ENCODE measurements at places on chromosomes 4 and X.
A peak's percentile ranks its signal among the peaks of the same experiment; 100 is the strongest.

GRCh38 chr4:126221717-126222340 lies 907.1 kb downstream of the FAT4 start:
- DNase-seq: no peak

- no peak for DNase-seq
Measured at GRCh38 chrX:49237060-49237459, 1.8 kb downstream of the CCDC22 start.

GRCh38 chr4:3017504-3017903 lies 54.1 kb downstream of the GRK4 start:
- no peak for DNase-seq

DNA sequence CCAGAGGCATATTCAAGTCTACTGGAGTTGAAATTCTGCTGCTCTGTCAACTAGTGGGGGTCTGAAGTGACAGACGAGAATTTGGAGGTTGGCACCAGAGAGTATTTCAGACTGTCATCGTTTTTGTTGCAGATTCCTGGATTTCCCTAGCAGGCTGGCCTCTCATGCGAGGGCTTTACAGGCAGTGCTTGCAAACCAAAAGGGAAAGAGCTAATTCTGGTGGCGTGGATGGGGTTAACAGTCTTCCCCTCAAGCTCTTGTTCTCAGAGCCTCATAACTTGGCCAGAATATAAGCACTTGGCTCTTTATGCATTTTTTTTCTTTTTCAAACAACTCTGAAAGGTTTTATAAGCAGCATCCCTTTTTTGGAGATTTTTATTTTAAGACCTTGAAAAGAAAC lies at the start of gene SPARCL1:
TSS of gene SPARCL1 (minus strand) at position 190 of the 400 bp plus-strand sequence. CDS start 29,802 bp downstream, outside the sequence.
- DNase-seq: no peak

DNA sequence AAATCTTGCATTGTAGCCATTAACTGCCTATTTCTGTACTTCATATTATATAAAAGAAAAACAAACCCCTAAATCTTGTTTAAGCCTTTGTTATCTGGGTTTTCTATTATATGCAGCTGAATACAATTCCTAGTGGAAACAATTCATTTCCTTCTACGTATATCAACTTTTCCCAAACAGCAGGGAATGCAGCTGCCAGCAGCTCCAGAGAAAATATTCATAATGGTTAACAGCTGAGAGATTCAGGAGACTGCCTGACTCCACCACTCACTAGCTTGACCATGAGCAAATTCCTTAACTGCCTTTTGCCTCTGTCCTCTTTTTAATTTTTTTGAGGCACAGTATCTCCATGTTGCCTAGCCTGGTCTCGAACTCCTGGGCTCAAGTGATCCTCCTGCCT lies 146.2 kb downstream of the SPATA18 start:
- no peak for DNase-seq

- DNase-seq: peak; percentile 63
Measured at GRCh38 chrX:130120746-130121504, 10.6 kb upstream of the ELF4 start.

DNA sequence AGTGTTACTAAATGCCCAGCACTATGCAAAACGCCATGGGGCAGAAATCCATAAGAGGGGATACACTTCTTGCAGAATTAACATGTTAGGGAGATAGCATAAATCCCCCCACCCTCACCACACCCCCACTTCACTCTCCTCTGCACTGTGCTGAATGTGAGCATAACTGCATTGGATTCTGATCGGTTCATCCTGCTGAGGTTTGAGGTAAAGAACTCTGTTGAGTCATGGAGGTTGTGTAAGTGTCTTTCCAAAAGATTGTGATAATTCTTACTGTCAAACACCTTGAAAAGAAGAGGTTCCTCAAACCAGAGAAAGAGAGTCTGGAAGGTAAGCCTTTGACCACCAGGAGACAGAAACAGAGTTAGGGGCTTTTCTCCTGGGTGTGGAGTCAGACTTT lies 43.6 kb downstream of the RBM47 start:
- no peak for DNase-seq

DNA sequence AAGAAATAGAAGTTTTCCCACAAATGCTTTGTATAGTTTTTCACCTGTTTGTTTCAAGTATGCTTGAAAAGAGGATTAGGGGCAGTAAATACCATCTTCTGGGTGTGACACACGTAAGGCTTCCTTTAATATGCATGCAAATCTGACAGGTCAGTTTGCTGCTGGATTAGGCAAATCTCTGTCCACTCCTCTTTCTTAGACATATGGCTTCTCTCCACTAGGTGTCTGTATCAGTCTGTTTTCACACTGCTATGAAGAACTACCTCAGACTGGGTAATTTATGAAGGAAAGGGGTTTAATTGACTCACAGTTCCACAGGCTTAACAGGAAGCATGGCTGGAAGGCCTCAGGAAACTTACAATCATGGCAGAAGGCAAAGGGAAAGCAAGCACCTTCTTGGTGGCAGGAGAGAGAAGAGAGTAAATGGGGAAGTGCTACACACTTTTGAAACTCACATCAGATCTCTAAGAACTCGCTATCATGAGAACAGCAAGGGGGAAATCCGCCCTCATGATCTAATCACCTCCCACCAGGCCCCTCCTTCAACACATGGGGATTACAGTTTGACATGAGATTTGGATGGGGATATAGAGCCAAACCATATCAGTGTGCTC lies 66.9 kb downstream of the TAB3 start:
- DNase-seq: no peak

DNA sequence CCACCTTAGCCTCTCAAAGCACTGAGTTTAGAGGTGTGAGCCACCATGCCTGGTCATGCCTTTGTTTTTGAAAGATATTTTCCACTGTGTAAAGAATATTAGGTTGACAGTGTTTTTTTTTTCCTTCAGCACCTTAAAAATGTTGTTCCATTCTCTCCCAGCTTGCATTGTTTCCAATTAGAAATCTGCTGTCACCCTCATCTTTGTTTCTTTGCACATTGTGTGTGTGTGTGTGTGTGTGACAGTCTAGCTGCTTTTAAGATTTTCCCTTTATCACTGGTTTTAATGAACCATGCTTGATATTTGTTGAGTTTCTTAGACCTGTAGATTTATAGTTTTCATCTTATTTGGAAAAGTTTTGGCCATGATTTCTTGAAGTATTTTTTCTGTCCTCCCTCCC lies 79.0 kb upstream of the NKX1-1 start:
- DNase-seq: no peak

DNA sequence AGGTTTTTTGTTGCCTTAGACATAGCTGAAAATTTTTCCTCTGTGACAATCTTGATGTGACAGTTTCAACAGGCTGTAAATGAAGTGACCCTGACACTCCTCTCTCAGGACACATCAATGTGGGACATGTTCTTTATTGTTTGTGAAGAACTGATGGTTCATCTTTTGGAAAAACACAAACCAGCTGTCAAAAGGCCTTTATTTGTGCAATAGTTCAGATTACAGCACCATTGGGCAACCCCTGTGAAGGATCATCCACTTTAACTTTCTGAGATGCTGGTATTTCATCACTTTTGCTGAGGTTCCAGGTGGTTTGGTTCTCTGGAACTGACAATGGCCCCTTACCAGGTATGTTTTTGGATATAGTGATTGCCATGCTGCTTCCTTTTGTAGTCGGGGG lies 40.3 kb downstream of the OSTC start:
- no peak for DNase-seq

- DNase-seq: no peak
Measured at GRCh38 chr4:102641793-102642192, 119.0 kb downstream of the MANBA start.

DNA sequence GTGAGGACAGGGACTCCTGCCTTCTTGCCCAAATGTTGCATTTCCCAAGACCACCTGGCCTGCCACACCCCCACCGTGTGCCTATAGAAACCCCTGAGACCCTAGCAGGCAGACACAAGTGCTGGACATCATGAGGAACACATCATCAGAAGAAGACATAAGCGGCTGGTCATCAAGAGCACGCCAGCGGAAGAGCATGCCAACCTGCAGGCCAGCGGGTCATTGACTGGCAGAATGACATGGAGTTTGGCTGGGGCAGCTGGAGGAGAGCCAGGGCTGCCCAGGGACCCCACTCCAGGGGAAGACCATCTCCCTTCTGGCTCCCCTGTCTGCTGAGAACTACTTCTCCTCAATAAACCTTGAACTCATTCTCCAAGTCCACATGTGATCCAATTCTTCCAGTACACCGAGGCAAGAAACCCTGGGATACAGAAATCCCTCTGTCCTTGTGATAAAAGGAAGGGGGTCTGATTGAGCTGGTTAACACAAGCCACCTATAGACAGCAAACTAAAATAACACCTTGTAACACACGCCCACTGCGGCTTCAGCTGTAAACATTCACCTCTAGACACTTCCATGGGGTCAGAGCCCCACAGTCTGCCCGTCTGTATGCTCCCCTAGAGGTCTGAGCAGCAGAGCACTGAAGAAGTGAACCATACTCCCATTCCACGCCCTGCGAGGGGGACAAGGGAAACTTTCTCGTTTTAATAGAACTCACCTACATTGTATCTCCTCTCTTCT lies 164.8 kb upstream of the EMCN start:
- DNase-seq: no peak

GRCh38 chr4:110808351-110808878 lies 185.5 kb upstream of the PITX2 start:
- DNase-seq: no peak

- no peak for DNase-seq
Measured at GRCh38 chr4:90219822-90220221, 92.6 kb downstream of the CCSER1 start.

All from natural killer cell (primary cell).